ENCODE measurements at places on chromosomes 2 and 18.

- DNase-seq: no peak
These were observed 33.0 kb downstream of the MAL start for GRCh38 chr2:95058466-95058988.

DNA sequence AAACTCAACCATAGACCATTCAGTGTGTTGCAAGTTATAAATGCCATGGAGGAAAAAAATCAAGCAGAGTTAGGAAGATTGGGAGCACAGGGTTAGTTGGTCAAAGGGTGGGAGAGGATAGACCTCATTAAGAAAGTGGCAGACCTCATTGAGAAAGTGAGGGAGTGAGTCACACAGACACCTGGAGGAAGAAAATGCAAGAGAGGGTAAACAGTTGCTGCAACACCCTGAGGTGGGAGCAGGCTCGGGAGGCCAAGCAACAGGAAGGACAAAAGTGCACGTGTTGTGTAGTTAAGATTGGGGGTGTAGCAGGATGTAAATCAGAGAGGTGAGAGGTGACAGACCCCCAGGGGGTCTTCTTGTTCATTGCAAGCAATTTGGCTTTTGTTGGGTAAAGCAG, 6.4 kb downstream of the IL1RL1 start:
- DNase-seq: no peak

- no peak for DNase-seq
These were observed 2.9 kb upstream of the SCYGR1 start for GRCh38 chr2:227390468-227391256.

GRCh38 chr2:64655873-64656272, 2.2 kb upstream of the SERTAD2 start:
- DNase-seq: no peak

DNA sequence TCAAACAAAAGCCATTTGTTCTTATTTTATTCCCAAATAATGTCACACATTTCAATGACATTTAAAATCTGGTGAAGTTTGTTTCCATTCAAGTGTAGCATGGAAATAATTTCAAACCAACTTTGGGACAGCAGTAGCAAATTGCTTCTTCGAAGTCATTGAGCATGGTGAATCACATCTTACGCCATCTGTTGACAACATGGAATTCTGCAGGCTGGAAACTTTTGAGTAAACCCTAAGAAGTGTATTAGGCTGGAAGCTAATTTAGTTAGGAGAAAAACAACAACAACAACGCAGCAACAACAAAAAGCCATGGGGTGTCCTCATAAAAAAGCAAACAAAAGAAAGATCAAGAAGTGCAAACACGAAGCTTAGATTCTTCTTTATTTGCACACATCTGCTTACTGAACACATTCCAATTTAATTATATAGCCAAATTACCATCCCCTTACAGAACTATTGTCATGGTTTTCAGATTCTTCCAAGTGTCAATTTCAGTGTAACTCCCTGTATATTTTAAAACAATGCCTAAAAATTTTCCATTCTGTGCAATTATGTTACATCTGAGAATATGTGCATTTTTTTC, 659.0 kb upstream of the CDH7 start:
- DNase-seq: peak; percentile 14

- no peak for DNase-seq
These were observed 2.4 kb upstream of the ARHGEF4 start for GRCh38 chr2:130834091-130834930.

- DNase-seq: peak; percentile 27
These were observed 50.2 kb downstream of the CABYR start for GRCh38 chr18:24189007-24189528.

DNA sequence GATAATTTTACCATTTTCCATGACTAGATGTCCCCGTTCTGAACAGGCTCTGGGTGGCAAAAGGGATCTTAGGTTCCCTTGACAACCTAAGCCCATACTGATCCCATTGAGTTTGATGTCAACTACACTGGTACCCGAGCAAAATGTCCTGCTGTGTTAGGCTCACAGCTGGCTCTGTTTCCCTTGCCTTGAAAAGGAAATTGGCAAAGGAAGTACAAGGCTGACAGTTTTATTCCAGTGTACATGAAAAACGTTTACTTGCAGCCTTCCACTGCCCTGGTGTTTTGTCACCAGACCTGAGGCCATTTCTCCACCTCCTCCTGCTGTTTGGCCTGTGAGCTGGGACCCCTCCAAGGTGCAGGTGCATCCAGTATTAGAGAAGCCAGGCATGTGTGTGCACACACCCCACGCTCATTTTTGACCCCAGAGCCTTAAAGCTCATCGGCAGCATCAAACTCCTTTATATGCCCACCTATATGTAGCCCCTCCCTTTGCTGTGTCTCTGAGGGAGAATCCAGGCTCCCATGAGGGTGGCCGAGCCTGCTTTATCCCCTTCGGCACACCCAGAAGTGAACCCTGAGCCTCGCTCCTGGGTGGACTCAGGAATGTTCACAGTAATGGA, 171.3 kb downstream of the NDUFA10 start:
- DNase-seq: no peak

GRCh38 chr2:49403637-49404036, 249.3 kb upstream of the FSHR start:
- DNase-seq: no peak

GRCh38 chr2:1731447-1731962, 12.8 kb downstream of the PXDN start:
- no peak for DNase-seq

GRCh38 chr2:130851624-130852382, 15.1 kb downstream of the ARHGEF4 start:
- no peak for DNase-seq

- no peak for DNase-seq
These were observed 134.8 kb downstream of the RTP5 start for GRCh38 chr2:242004223-242004901.

- DNase-seq: no peak
These were observed 81.2 kb downstream of the ARL4C start for GRCh38 chr2:234415706-234416105.

- DNase-seq: no peak
These were observed 108.8 kb downstream of the FMNL2 start for GRCh38 chr2:152443771-152444170.

- no peak for DNase-seq
These were observed 17.7 kb upstream of the HNRNPLL start for GRCh38 chr2:38620282-38620977.

Measured in B cell (primary cell).